ENCODE measurements at places on chromosomes 3 and 15. TPM values are rescaled to one million over a fixed set of nuclear protein-coding genes. Genes with fewer than 3 reads are reported as not detected.

SLC9C1 gene
- total RNA-seq, result 1.1 TPM

AP3B2 gene
- total RNA-seq, result 0.29 TPM

PLCL2 gene
- 2.9 TPM for total RNA-seq

NR2E3 gene
- total RNA-seq, result not detected

NDN gene
- total RNA-seq, result 23.8 TPM

STXBP5L gene
- total RNA-seq, result 0.29 TPM

COLQ gene
- 5.3 TPM for total RNA-seq

PLA2G4D gene
- total RNA-seq, result 2.9 TPM

THSD4 gene
- 18.0 TPM for total RNA-seq

ZNF619 gene
- total RNA-seq, result 137 TPM

TMEM212 gene
- not detected for total RNA-seq

COL6A5 gene
- total RNA-seq, result 3.3 TPM

STRIT1 gene
- not detected for total RNA-seq

DUOXA1 gene
- 19.3 TPM for total RNA-seq
